Bronchus fibroblast of lung (primary cell): ENCODE measurements at places on chromosomes 2 and 18. TPM values are rescaled to one million over a fixed set of nuclear protein-coding genes. Genes with fewer than 3 reads are reported as not detected.

The DYNAP gene
- total RNA-seq, result not detected in 2 replicates

The GAREM2 gene
- 0.34 and 0.45 TPM in 2 replicates for total RNA-seq

The TCF23 gene
- total RNA-seq, result not detected in 2 replicates

The HS1BP3 gene
- 19.0 and 19.2 TPM in 2 replicates for total RNA-seq

The LIMS4 gene
- total RNA-seq, result not detected in 2 replicates

The AAMP gene
- total RNA-seq, result 105 and 126 TPM in 2 replicates

The LRP2 gene
- total RNA-seq, result not detected in 2 replicates

The UCN gene
- total RNA-seq, result 0.15 and 0.84 TPM in 2 replicates

The SCN2A gene
- 1.0 and 1.2 TPM in 2 replicates for total RNA-seq

The PDE1A gene
- total RNA-seq, result 1.3 TPM in 1 of 2 replicates, not detected in the other

The TRIM54 gene
- total RNA-seq, result 0.17 TPM in 1 of 2 replicates, not detected in the other

The C1QL2 gene
- not detected in 2 replicates for total RNA-seq

The VWC2L gene
- not detected in 2 replicates for total RNA-seq

The C2orf81 gene
- 2.4 and 3.7 TPM in 2 replicates for total RNA-seq

The PCARE gene
- not detected in 2 replicates for total RNA-seq

The RFX8 gene
- total RNA-seq, result 2.9 and 4.2 TPM in 2 replicates

The XDH gene
- total RNA-seq, result 0.17 and 0.30 TPM in 2 replicates

The HOXD8 gene
- not detected in 2 replicates for total RNA-seq

The UGT1A10 gene
- total RNA-seq, result not detected in 2 replicates
